ENCODE measurements at places on chromosomes 11 and 22.

- DNase-seq = no peak
Measured at GRCh38 chr11:102603091-102603490, 22.0 kb downstream of the MMP20 start.

DNA sequence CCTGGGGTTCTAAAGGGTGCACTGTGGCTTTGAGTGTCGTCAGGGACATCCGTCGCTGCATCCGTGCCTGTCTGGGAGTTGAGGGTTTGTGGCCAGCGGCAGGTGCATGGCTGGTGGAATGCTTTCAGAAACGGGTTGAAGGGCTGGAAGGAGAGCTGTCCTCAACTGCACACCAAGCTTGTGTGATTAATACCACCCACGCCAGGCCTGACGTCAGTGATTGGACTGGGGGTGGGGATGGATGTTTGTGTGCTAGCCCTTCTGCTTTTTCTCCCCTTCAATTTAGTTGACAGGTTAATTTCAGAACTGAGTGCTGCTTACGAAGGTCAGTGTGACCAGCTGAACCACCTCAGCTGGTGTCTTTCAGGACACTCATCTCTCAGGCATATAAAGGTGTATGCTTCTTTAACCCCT is 3.2 kb upstream of the GAB2 start:
- no peak for DNase-seq

GRCh38 chr11:11409901-11410300 is 56.9 kb upstream of the CSNK2A3 start:
- DNase-seq = no peak

DNA sequence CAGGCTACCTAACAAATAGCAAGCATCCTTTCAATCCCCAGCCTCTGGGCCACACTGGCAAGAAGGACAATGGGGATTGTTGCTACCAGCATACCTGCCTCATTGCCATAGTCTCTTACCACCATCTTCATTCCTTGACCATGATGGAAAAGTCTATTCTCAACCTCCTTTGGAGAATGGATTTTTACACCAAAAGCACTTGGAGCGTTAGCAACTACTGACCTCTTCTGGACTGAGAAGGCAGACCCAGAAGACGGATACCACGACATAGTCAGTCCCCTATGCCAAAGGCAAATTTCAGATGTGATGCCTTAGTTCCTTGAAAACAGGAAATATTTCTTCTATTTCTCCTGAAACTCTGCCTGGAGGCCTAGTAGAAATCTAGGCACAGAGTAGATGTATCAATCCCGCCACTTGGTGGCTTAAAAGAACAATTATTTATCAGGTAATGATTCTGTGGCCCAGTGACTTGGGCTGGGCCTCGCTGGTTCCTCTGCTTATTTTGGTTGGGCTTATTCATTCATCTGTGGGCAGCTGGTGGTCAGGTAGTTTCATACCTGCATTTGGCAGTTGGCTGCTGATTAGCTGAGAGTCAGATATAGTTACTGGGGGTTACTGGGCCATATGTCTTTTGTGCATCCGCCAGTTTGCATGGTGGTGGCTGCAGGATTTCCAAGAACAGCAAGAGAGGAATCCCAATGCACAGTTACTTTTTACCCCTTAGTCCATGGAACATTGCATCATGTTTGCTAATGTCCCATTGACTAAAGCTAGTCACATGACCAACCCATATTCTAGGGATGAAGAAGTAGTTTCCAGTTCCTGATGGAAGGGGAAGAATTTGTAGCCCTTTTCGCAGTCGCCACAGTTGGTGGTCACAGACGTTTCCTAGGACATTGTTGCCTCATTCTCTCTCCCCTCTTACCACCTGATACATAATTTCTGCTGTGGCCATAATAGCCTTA is 75.2 kb downstream of the DHCR7 start:
- DNase-seq = no peak

DNA sequence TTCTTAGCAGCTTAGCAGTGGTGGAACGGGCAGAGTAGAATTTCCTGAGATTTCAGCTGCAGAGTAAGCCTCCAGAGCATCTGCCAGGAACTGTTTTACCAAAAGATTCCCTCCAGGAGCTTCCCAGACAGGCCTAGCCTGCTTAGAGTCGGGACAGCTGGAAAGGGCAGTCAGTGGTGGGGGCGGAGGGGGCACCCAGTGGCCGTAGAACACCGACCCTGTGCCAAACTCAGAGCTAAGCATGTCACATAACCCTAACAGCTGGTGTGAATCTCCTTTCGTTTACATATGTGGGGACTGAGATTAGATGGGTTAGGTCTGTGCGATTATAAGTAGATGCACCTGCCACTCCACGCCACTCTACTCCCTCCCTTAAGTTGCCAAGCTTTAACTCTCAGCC is 80.0 kb upstream of the CRTAM start:
- no peak for DNase-seq

GRCh38 chr11:44072757-44073658 is 6.9 kb downstream of the ACCS start:
- DNase-seq = no peak

GRCh38 chr11:121839781-121840180 is 276.2 kb downstream of the BLID start:
- DNase-seq = no peak

DNA sequence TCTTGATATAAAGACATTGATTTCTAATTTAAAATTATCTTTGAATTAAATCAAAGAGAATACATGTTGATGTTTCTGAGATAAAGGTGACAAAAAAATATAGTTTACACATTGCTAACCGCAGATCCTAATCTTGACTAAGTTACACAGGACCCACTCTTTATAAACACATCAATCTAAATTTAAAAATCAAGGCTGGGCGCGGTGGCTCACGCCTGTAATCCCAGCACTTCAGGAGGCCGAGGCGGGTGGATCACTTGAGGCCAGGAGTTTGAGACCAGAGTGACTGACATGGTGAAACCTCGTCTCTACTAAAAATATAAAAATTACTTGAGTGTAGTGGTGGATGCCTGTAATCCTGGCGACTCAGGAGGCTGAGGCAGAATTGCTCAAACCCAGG is 1.9 kb downstream of the ARFGAP3 start:
- DNase-seq = no peak

DNA sequence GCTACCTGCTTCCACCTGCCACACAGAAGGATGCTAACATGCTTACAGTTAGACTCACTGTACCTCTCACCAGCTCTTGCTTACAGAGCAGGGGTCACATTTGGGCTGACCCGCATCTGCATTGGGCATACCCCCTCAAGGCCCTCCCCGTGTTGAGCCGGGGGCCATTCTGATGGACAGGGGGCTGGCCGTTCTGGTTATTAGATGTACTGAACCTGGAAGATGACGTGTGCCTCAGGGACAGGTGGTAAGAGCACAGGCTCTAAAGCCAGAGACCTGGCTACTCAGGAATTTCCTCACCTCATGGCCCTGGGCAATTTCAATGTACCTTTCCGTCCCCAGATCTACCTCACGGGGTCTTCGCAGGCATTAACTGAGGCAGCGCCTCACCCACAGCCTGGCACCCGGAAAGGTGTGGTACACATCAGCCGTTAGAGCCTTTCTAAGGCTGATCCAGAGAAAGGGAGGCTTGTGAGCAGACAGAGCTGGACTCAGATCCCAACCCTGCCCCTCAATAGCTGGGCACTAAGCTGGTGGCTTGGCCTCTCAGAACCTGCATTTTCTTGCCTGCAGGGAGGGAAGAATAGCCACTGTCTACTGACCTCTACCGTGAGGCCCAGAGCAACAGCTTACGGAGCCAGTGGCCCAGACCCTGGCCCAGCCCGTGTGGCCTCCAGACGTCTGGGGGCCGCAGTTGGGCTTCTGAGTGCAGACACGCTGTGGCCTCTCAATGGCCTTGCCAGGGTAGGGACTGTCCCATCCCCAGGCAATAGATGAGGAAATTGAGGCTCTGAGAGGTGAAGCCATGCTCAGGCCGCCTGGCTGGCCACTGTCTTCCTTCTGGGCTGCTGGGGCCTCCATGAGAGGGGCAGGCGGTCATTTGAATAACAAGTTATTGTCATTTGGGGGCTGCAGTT is 100.6 kb downstream of the MORC2 start:
- no peak for DNase-seq

GRCh38 chr11:67983951-67984350 is 19.9 kb downstream of the UNC93B1 start:
- no peak for DNase-seq

DNA sequence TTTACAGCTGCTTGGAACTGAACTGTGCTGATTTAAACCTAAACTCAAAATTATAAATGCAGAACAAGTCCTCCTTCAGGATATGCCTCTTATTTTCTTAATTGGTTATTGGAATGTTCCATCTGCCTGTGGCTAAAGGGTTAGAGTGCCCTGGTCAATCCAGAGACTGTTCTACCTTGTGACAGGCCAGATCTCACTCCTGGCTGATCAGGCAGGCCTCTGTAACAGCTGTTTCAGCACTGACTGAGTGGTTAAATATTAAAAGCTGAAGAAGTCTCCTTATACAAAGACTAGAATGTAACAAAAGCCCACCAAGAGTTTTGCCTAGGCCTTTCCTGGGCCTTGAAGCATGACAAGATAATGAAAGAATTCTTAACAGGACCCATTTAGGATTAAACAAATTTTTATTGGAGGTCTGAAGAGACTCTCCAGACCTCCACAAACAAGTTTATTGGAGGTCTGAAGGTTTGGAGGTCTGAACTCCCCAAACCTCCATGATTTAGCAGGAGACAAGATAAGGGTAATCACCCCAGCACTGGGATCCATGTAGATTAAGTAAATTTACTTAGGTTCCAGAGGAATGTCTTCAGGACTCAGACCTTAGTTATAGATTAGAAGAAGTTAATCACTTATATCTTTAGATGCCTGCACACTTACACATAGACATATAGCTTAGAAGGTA is 35.8 kb downstream of the TMPRSS5 start:
- DNase-seq = no peak

DNA sequence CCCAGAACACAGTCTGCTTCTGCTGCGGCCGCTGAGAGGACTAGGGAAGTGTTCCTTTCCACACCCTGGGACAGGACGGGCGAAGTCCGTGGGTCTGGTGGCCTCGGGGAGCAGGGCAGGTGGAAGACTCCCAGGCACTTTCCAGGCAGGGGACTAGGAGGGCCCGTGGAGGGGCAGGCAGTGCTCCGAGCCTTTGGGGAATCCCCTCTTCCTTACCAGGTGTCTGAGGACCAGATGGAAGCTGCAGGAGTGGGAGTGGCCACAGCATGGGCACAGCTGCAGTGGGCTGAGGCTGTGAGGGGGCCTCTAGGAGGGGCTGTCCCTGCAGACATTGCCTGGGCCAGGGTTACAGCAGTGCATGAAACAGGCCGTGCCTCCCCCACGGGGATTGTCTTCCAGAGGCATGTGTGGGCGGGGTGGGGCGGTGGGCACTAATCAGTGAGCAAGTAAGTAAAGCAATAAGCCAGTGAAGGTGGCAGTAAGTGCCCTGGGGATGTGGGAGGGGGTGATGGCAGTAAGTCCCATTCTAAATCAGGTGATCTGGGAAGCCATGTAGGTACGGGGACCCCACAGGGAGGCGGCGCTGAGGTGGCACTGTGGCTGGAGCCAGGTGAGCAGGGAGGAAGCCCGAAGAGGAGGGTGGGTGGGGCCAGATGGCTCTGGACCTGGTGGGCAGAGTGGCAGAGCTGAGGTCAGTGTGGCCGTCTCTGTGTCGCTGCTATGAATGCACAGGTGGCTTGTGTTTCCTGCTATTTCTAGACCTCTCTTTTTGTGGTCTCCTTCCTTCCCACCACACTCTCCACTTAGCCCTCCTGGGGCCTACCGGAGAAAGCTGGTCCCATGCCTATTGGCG is 66.4 kb downstream of the CTTN start:
- DNase-seq = no peak

DNA sequence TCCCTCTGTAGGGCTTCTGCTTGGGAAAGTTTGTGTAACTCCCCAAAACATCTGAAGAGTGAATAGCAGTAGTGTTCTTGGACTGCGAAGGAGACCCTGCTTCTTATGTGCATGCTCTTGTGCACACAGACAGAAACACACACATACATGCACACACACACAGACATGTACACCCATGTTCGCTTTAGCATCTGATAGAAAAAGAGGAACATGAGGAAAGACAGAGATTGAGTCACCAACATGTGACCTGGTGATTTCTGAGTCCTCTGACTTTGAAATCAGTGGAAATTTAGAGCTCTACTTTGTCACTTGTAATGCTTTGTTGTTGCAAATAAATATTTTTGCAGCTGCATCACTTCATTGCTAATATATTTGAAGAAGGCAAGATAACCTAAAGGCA is 23.8 kb downstream of the CD44 start:
- no peak for DNase-seq

DNA sequence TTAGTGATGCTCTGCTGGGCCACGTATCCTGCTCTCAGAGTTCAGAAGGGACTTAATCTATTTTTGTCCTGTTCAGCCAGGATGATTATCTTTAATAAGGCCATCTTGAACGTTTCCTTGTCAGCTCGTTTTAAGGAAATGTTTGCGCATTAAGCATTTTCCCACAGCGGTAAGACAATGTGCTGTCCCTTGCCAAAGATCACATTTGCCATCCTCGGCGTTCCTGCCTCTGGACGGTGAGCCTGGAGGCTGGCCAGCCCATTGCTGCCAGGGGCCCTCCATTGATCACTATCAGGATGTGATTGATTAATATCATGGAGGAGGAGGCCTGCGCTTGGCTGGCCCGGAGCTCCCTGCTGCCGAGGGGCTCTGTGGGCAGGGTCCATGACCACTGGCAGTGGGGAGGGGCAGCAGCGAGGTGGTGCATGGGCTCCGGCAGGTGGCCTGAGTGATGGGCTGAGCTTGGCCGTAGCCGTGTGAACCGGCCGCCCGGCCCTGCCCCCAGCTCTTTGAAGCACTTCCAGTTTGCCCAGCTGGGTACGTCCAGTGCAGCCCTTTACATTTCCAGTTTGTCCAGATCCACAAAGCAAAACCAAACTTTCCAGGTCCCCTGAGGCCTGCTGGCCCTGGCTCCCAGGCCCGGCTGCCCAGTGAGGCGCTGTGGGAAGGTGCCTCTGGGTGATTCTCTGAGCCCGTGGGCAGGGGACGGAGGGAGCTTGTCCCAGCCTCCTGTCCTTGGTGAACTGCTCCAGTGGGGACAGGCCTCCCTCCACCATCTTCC is 49.5 kb upstream of the SMIM38 start:
- DNase-seq = no peak

GRCh38 chr11:106714199-106714598 is 304.1 kb downstream of the GUCY1A2 start:
- DNase-seq = no peak

DNA sequence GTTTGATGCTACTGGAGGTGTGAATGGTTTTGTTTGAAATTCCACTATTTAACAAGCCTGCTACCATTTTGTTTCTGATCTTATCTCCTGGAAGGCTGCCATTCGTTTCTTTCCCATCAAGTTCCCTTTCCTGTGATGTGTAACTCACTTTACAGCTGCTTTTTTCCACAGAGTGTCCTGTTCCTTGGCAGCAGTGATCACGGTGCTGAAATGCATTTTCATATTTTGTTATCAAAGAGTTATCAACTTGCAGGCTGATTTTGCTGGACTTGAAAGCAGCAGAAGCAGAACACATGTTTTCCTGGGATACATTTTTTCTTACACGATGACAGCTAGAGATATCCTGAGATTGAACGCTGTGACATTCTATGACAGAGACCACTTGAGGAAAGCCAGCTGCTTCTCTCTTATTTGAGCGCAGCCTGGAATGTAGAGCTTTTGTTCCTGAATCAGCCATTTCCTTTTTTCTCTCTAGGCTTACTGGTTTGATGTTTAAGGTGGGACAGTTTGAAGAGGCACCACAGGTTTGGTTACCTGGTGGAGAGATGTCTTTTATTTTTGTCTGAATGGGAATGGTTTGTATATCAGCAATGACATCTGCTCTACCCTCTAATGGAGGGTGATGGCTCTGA is 34.7 kb downstream of the PRR14L start:
- DNase-seq = no peak

Measured in activated CD8-positive, alpha-beta memory T cell treated with anti-CD3 and anti-CD28 coated beads for 1 hour (primary cell).